SIG-M5 (cell line): ENCODE measurements at places on chromosomes 3 and 15.

GRCh38 chr3:82329300-82329699 lies 567.9 kb upstream of the GBE1 start:
- DNase-seq: no peak

- DNase-seq: no peak
Measured at GRCh38 chr3:40118091-40118490, 191.4 kb upstream of the EIF1B start.

DNA sequence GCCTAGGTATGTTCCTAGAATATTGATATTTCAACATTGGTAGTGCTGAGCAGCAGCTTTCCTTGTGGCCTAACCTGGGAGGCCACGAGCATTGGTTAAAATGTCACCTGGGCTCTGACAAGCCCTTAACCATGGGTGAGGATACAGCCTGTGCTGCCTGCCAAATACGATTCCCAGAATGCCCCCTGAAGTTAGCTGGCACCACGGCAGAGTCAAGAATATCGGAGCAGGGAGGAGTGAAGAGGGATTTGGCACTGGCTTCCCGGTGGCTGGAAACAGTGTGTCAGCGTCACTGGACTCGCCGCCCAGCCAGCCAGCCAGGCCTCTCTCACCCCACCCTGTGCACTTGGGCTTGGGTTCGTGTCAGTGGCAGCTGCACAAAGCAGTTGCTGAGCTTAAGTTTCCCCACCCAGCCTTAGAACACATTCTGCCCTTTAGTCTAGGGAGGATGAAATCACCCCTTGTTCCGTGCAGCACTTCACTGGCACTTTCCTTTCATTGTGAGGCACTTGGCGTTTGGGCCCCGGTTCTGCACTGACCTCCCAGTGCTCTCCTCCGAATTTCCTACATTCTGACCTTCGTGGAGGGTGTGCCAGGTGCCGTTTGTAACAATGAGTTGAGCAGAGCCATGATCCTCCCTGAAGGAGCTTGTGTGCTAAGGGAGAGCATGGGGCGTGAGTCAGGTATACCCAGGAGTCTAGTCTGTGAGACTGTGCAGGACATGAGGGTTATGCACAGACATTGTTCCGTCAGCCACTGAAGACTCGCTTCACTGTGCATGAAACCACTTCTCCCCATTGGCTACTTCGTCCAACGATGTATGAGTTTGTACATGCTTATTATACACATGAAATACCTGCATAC lies 152.8 kb upstream of the BHLHE40 start:
- DNase-seq: no peak

- DNase-seq: no peak
Measured at GRCh38 chr3:7436542-7436941, 575.6 kb downstream of the GRM7 start.

DNA sequence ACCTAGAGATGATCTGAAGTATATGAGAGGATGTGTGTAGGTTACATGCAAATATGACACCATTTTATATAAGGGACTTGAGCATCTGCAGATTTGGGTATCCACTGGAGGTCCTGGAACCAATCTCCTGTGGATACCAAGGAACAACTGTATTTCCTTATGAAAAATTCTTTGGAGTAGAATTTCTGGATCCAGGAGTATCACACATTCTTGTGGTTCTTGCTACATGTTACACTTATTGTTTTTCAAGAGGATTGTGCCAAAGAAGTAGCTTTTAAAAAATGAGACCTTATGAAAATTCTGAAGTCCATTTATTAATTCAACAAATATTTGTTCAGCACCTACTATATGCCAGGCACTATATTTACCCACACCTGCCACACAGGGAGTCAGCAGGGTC lies 15.7 kb upstream of the TBC1D23 start:
- DNase-seq: no peak

GRCh38 chr3:187914231-187914630 lies 169.0 kb upstream of the BCL6 start:
- no peak for DNase-seq

GRCh38 chr15:81103857-81104256 lies 30.2 kb upstream of the CFAP161 start:
- no peak for DNase-seq

DNA sequence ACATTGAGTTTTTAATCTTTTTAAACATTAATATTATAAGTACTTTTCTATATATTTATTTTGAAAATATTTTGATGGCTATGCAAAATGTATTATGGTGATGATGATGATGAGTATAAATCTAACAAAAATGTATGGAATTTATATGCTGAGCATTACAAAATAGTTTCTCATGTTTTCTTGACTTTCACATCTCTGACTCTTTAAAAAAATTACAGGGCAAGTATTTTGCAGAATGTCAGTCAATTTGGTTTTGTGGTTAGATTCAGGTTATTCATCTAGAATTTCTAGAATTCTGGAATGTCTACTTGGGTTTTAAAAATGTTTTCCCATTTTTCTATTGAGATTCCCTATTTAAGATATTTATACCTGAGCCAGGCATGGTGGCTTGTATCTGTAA lies 41.7 kb upstream of the ANP32A start:
- DNase-seq: no peak

GRCh38 chr15:88874684-88875083 lies 20.7 kb downstream of the HAPLN3 start:
- no peak for DNase-seq

DNA sequence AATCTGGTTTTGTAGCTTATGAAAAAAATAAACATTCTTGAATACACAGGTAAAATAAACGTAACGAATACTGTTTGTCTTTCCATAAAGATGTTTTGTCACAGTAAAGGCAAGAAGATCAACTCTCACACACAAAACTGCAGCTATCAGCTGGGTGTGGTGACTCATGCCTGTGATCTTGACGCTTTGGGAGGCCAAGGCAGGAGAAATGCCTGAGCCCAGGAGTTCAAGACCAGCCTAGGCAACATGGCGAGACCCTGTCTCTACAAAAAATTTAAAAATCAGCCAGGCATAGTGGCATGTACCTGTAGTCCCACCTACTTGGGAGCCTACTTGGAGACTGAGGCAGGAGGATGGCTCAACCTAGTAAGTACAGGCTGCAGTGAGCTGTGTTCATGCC lies 39.6 kb downstream of the CBLB start:
- DNase-seq: no peak

- no peak for DNase-seq
Measured at GRCh38 chr15:93088981-93089726, at the start of gene RGMA. Gene RGMA (minus strand): TSS chr15:93089211. CDS start chr15:93088932, 279 bp downstream.

DNA sequence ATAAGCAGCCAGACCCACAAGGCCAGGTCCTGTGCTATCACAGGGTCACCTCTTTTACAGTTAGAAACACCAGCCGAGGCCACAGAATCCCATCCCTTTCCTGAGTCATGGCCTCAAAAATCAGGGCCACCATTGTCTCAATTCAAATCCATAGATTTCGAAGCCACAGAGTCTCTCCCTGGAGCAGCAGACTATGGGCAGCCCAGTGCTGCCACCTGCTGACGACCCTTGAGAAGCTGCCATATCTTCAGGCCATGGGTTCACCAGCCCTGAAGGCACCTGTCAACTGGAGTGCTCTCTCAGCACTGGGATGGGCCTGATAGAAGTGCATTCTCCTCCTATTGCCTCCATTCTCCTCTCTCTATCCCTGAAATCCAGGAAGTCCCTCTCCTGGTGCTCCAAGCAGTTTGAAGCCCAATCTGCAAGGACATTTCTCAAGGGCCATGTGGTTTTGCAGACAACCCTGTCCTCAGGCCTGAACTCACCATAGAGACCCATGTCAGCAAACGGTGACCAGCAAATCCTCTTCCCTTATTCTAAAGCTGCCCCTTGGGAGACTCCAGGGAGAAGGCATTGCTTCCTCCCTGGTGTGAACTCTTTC lies 39.6 kb downstream of the TGM4 start:
- no peak for DNase-seq

DNA sequence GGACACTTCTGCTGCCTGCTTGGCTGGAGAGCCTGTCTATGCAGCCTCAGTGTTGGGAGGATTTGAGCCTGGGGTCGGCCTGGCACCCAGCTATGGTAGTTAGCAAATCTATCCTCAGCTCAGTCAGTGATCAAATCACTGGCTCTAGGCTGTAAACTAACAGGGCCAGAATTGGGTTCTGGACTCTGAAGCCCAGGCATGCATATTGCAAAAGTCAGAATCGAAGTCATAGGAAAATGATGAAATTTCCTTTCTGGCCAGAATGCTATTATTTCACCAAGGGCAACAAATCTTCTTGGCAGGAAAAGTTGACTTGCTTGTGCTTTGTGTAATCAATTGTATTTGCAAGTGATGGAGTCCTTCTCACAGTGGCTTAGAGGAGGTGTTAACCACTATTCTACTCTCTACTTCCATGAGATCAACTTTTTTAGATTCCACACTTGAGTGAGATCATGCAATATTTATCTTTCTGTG lies 482.6 kb upstream of the TPRG1 start:
- no peak for DNase-seq

DNA sequence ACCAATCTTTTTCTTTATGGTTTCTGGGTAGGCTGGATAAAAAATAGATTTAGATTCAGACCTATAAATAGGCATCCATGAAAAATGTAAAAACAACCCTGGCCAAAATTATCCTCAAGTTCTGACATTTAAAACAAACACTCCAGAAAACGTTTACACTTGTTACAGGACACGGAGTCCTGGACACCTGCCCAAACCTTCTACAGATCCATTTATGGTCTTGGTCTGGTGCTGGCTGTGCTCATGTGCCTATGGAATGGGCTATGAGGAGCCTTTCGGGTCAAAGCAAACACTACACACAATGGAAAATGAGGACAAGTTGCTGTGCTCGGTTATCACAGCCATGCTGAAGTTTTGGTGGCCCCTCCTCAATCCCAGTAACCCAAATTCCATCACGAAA lies 108.1 kb downstream of the PDZRN3 start:
- no peak for DNase-seq

GRCh38 chr3:9314796-9315195 lies 48.1 kb upstream of the THUMPD3 start:
- no peak for DNase-seq

- DNase-seq: no peak
Measured at GRCh38 chr3:153628591-153628990, 466.6 kb downstream of the RAP2B start.

DNA sequence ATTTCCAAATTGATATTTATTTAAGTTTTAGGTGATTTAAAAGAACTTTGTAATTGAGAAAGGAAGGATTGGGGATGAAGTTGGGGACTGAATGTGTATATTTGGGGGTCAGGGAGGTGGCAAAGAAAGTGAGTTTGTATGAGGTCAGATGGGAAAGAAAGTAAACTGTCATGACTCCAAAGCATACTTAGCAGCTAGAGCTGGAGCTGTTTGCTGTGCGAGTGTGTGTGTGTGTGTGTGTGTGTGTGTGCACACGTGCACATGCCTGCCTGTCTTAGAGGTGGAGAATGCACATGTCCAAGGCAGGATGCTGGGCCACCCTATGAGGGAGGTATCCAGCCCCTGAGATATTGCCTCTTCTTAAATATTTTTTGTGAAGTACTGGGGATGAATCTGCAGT lies 21.0 kb downstream of the BOC start:
- DNase-seq: no peak

DNA sequence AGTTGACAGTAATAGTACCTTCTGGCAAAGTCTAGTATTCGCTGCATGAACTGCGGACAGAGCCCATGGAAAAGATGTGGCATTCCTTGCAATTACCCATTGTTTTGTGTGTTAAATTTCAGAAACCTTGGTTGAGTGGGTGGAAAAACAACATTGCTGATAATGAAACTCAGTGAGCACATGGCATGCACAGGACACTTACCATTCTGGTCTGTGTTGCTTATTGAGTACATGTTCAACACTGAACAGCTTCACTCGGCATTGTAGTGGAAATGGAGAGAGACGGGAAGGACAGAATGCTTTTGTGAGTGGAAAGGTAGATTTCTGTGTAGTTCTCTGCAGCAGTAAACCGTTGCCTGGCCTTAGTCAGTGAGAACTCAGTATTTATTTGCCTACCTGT lies 165.3 kb downstream of the FNDC3B start:
- no peak for DNase-seq

DNA sequence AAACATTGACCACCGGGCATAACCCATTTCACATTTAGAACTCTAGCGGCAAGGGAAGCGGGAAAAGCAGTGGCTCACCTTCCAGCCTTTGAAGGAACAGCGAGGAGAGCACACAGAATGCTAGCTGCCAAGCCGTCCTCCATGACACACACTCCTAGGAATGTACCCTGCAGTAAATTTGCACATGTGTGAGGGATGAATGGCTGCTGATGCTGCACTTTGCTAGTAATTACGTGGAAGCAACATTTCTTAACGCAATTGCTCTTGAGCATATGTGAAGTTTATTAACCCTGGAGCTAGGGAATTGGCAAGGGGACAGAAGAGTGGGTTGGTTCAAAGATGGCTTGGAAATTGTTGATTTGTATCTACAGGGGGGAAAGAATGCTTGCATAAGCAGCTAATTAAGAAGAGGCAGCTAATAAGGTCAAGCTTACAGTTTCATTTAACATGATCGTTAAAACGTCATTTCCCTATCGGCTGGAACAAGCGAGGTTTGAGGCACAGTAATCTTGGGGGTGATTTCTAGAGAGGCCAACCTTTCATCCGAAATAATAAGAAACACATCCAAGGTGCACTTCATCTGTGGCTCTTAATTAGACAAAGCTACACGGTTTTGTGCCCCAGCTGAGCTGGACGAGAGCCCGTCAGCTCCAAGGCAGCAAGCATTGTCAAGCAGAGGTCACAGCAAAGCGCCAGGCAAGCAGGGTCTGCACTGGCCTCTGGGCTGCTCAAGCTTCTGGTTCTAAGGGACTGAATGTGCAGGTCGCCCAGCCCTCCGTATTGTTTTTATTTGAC lies 123.4 kb downstream of the CHSY1 start:
- DNase-seq: no peak

- DNase-seq: no peak
Measured at GRCh38 chr3:10472877-10473440, 32.4 kb downstream of the ATP2B2 start.

GRCh38 chr3:2468816-2469215 lies 370.1 kb downstream of the CNTN4 start:
- DNase-seq: no peak

- DNase-seq: no peak
Measured at GRCh38 chr15:73298522-73299245, 70.1 kb downstream of the HCN4 start.

- DNase-seq: no peak
Measured at GRCh38 chr3:38985581-38985980, 66.2 kb downstream of the SCN11A start.

- DNase-seq: no peak
Measured at GRCh38 chr15:40471808-40472150, 995 bp downstream of the CHST14 start.

DNA sequence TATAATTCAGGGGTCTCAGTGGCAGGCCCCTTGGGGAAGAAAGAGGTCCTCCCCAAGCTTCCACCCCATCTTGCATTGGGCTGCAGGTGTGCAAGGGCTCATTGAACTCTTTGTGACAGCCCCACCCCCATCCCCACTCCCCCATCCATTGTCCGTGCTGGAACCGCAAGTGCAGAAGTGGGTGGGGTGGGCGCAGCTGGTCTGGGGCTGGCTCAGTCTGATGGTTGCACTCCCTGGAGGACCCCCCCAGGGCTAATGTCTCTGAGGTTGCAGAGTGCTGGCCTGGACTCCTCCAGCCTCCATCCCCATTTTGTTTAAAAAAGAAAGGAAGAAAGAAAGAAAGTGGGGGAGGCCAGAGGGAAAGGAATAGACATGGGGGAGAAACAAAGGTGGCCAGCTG lies 42.3 kb upstream of the ARL8B start:
- no peak for DNase-seq
